ENCODE measurements at places on chromosomes 7 and 10.

DNA sequence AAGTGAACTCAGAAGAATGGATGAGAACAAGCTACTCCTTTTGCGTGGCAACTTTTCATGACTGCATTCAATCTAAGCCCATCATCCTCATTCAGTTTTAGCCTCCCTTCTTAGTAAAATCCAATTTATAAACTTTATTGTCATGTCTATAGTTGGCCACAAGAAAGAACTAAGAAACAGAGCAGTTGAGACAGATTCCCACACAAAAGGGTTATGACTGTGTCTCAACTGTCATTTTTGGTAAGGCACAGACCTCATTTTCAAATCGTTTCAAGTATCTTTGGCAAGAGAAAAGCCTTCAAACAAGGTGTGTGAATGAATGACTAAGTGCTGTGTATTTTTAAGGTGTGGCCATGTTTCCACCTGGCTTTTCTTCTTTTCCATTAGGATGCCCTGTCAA, 84.2 kb upstream of the CREB5 start:
- peak; percentile 59 for DNase-seq

DNA sequence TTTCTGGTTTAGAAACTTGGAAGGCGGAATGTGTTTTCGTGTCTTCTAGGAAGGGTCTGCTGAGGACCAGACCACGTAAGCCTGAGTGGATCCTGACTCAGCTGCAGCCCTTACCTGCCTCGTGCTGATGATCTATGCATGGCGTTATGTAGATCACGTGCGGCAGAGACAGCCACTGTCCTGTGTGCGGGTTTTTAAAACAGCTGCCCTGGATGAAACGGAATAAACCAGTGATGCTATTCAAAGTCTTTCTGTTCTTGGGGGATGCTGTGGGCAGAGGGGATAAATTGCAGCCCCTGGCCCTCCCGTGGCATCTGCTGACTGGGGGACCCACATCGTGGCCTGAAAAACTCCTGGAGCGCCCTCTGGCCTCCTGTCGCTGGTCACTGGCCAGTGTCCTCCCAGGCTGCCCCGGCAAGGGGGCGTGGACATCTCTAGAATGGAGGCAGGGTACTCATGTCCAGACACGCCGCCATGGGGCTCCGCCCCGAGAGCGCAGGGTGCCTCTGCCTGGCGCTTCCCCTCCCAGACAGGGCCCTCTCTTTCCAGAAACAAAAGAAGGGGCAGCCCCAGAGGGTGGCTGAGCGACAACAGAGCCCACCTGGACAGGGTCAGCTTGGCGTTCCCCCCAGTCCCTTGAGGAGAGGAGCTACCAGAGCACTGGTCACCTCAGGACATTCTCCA, 13.2 kb downstream of the ALKBH4 start:
- no peak for DNase-seq

DNA sequence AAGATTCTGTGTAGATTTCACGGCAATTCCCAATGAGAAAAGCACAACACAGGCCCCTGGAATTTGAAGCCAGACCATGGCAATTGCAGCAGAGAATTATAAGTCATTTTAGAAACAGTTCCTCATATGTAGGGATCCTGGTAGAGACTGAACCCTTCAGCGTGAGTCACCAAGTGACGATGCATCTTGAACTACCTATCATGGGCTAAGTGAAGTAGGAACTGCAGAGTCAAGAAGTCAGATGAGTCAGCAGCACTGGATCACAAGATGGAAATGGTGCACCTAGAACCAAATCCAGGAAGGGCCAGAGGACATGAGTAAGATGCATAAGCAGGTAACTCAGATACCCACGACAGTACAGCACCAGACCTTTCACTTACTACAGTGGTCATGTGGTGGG, 140.0 kb upstream of the TPK1 start:
- no peak for DNase-seq

DNA sequence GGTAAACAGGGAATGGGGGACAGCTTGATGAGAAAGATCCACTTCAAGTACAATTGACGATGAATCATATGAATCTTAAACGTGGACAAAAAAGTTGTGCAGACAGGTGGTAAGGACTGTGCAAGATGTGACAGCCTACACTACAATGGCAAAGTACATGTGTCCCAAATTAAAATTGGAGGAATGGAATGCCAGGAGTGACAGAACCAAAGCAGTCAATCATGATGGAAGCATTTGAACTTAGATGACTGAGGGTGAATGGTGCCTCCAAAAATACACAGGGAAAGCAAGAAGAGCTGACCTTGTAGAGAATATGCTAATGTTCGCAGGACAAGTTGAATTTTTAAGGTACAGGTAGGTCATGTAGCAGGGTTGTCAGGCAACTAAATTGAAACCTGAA, 150.3 kb upstream of the WNT16 start:
- no peak for DNase-seq

- DNase-seq = no peak
These were observed 70.5 kb downstream of the GNA12 start for GRCh38 chr7:2773608-2774007.
